ENCODE measurements at places on chromosomes 1 and 21.
A peak's percentile ranks its signal among the peaks of the same experiment; 100 is the strongest.

DNA sequence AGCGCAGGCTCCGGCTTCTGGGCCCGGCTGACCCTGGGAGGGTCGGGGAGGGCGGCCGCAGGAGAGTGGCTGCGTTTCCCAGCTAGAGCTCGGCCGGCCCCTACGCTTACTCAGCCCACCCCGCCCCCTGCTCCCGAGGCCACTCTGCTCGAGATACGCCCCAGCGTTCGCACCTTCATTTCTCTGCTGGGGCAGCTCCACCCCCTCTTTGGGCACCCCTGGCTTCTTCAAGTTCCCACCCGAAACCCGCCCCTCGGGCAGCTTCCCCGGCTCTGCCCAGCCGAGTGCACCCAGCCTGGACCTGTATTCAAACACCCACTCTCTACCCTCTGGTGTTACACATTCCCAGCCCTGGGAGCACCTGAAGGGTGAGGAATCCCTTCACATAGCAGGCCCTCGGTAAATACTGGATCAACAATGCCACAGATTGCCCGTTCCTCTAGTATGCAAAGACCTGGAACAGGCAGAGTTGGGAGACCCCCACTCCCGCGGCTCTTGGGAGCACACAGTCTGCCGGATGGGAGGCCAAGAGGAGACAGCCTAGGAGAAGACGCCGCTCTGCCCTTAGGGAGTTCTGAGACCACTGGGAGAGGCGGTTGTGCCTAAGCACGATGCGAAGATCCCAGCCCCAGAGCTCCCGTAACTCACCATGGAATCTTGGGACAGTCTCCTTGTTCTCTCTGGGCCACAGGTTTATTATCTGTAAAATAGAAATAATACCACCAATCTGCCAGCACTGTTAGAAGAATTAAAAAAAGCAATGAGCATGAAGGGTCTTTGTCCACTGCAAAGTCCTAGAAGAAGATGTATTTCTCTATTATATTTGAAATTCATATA, 566 bp upstream of the PAQR7 start:
- no peak for DNase-seq

- peak; percentile 17 for DNase-seq
Observed at GRCh38 chr1:235972311-235972689, 92.6 kb downstream of the NID1 start.

DNA sequence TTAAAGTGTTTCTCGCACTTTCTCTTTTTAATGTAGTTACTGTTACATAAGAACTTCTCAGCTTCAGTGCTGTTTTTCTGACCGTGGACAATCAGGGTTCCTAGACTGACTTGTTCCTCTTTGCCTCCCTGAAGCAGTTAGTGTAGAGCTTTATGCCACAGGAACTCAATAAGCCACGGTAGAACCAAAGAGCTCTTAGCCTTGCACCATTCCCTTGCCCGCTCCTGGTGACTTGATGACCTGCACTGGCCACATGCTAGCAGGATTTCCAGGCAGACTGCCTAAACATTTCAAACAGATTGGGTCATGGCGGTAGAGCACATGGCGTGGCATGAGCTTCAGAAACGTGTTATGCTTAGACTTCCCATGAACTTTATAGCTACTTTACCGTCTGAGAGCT, 18.8 kb upstream of the FASLG start:
- DNase-seq: no peak

GRCh38 chr21:45863267-45863666, 118.3 kb upstream of the COL6A1 start:
- no peak for DNase-seq

DNA sequence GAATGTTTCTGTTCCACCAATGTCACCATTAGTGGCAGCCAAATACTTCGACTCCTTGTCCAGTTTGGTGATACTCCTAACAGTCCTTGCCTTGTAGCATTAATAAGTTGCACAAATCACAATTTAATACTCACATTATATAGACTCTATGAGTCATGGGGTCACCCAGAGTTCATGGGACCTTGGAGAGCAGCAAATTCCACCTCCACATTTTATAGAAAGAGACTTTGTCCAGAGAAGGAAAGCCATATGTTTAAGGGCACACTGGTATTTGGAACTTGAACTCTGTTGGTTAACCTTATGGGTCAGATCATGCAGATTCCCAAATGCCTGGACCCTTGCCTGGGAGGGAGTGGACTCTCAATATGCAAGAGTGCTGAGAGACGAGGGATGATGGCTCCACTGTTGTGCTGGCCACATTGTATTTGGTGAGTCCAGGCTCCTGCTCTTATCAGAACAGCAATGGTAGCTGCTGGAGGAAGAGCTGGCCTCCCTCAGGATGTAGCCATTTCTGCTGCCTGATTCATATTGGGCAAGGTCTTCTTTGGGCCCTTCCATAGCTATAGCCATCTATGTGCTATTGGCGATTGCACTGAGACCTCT, 30.6 kb downstream of the DNAJC6 start:
- DNase-seq: no peak
